ENCODE measurements at places on chromosomes 4 and X.
A peak's percentile ranks its signal among the peaks of the same experiment; 100 is the strongest.

GRCh38 chrX:121103381-121103780, 56.0 kb downstream of the GLUD2 start:
- no peak for DNase-seq

GRCh38 chrX:18855919-18856644, 127.8 kb downstream of the PHKA2 start:
- DNase-seq = no peak

DNA sequence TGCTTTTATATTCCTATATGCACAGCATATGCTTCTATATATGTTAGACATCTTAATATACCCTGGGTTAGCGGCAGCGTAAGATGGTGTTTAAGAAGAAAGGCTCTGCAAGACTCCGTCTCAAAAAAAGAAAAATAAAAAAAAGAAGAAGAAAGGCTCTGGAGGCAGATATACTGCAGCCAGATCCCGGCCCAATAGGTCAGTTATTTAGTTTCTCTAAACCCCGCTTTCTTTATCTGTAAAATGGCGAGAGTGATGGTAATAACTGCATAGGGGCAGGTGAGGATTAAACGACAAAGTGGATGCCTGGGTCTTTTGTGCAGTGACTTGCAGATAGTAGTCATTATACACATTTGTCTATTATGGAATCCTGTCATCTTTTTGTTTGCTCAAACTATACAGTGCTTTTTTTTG, 115.2 kb downstream of the NAA11 start:
- no peak for DNase-seq

DNA sequence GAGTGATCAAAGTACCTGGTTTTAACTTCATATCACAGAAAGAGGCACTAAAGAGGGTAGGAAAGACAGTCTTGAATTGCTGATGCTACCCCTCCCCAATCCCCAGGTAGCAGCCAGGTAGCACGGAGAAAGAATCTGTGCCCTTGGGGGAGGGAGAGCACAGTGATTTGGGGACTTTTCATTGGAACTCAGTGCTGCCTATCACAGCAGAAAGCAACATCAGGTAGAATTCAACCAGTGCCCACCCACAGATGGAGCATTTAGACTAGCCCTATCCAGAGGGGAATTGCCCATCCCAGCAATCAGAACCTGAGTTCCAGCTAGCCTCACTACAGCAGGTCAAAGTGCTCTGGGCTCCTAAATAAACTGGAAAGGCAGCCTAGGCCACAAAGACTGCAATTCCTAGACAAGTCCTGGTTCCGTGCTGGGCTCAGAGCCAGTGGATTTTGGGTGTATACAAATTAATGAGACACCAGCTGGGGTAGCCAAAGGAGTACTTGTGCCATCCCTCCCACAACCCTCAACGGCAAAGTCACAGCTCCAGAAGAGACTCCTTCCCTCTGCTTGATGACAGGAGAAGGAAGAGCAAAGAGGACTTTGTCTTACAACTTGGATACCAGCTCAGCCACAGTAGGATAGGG, 228.1 kb downstream of the THOC2 start:
- DNase-seq = no peak

DNA sequence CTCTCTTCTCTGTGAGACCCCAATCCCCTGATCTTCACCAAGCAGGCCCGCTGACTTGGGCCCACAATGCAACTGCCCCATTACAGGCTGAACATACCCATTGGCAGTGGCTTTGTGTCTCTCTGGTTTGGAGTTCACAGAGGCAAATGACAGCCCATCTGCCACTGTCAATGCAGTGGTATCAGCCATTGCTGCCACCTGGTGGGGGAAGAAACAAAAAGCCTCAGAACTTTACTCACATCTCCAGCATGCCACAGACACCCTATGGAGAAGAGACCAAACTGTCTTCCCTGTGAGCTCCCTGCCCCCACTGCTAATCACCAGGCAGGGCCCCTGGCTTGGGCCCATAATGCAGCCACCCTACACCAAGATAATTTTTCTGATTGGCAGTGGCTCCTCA, 729.3 kb upstream of the ACTRT1 start:
- DNase-seq = no peak

DNA sequence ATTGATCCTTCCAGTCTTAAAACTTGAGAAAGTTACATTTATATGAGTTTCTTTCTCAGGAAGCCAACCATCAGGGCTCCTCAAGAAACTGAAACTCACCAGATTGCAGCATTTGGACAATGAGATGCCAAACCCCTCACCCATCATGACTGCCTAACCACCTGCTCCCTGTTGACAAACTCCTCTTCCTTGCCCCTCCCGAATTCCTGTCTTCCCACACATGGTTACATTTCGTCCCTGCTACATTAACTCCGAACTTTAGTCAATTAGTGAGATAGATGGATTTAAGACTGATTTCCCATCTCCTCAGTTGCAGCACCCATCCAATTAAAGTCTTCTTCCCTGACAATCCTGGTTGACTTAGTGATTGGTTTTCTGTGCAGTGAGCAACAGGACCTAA, 118.7 kb downstream of the ZNF330 start:
- no peak for DNase-seq

GRCh38 chr4:177309522-177310371, at the start of gene NEIL3:
NEIL3 (plus strand) TSS chr4:177309874; CDS start chr4:177309954, 80 bp downstream.
- DNase-seq = peak; percentile 91

- DNase-seq = no peak
These were observed 111.3 kb downstream of the PCDH18 start for GRCh38 chr4:137420901-137421396.

GRCh38 chrX:2410279-2411020, 90.3 kb downstream of the DHRSX start:
- DNase-seq = no peak

GRCh38 chr4:10773010-10773409, 88.4 kb upstream of the CLNK start:
- DNase-seq = no peak

DNA sequence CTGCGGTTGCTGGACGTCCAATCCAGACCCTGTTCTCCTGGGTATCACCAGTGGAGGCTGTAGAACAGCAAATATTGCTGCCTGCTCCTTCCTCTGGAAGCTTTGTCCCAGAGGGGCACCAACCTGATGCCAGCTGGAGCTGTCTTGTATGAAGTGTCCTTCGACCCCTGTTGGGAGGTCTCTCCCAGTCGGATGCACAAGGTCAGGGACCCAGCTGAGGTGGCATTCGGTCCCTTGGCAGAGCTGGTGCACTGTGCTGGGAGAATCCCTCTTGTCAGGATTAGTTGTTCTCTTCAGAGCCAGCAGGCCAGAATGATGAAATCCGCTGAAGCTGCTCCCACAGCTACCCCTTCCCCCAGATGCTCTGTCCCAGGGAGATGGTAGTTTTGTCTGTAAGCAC, 110.3 kb upstream of the ZXDB start:
- no peak for DNase-seq

DNA sequence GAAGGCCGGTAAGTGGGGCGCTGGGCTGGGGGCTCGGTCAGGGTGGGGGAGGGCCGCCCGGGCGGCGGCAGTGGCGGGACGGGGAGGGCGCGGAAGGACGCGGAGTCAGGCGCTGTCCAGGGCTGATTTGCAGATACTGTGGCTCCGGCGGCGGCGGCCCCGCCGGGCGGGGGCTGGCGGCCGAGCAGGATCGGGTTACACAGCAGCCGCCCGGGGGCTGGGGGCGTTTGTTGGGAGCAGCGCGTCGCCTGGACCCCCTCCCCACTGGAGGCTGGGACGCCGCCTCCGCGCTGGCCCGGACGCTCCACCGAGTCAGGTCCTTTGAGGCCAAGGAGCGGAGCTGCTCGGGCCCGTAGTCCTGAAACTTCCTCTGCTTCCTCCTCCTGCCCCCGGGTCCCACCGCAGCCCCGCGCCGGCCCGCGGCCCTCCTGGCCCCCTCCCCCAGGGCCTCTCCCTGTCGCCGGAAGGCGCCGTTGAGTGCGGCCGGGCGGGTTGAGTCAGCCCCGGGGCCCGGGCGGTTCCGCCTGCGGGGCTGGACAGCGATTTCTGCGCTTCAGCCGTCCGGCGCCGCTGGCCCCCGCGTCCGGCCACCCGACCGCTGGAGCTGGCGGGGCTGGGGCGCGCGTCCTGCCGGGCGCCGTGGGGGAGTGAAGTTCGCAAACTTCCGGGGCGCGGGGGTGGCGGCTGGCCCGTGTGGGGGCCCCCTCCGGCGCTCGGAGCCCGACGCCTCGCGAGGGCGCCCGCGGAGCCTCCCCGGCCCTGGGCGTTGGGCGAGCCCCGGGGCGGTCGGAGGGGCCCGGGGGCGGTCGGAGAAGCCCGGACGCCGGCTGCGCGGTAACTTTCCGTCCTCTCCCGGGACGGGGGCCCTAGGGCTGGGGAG, 746 bp downstream of the REST start:
- peak; percentile 71 for DNase-seq

- DNase-seq = no peak
These were observed 10.5 kb upstream of the TBC1D19 start for GRCh38 chr4:26573389-26573794.

GRCh38 chr4:28350485-28350884, 1489.8 kb downstream of the STIM2 start:
- no peak for DNase-seq

DNA sequence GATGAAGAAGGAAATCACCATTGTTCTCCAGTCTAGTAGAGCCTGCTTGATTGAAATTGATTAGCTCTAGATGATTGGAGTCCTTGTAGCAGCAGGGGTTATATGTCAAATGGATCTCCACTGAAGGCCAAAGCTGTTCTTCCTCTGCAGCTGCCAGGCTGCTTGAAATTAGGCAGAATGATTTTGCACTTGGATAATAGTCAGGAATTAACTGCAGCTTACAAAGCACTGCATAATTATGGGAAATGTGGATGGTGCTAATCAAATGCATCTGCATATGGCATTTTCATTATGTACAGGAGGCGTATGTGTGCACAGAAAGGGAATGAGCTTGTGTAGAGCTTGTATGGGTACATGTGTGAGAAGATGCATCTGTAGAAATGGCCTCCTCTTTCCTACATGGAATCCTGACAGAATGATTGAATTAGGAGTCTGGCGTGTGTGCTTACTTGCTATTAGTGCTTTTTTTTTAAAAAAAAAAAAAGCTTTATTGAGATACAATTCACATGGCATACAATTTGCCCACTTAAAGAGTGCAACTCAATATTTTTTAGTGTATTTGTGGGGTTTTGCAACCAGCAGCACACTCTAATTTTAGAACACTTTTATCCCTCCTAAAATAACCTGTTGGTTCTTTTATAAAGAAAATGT, 65.9 kb downstream of the TMEM131L start:
- DNase-seq = no peak

- no peak for DNase-seq
These were observed 5.1 kb downstream of the TIMP1 start for GRCh38 chrX:47587091-47587891.

DNA sequence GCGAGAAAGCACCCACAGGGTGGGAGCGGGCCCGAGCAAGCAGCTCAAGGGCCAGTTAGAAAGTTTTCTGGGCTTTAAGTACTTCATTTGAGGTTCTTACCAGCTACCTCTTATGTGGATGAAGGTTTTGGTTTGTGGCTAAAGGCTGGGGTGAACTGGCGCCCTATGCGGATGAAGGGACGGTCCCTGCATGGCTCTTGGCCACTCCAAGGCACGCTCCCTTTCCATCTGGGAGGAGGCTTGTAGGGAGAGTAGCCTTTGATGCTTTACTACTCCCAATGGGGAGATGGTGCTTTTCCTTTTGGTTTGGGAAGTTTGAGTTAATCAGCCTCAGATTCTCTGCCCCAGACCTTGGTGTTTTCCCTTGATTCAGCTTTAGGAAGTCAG, 17.7 kb downstream of the MRFAP1 start:
- DNase-seq = no peak

GRCh38 chrX:48003367-48003757, 427 bp downstream of the ZNF182 start:
- no peak for DNase-seq

- no peak for DNase-seq
These were observed 43.9 kb upstream of the HPRT1 start for GRCh38 chrX:134416087-134416486.

DNA sequence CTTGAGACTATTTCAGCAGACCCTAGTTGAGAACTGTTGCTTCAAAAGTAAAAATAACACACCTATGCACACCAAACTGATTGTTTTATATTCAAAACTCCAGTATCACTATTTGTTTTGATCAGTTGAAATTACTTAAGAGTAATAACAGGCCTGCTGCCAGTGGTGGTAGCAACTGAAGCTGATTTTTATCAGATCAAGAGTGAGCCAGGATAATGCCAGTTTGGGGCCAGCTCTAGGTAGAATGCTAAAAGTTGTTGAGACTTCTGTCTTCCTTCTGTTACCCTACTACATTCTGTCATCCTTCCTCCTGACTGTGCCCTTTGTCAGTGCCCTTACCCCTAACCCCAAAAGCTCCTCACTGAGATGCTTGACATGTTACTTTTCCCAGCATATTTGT, 228.7 kb upstream of the SPRY1 start:
- no peak for DNase-seq

GRCh38 chr4:26261405-26261804, 59.4 kb upstream of the RBPJ start:
- DNase-seq = no peak

DNA sequence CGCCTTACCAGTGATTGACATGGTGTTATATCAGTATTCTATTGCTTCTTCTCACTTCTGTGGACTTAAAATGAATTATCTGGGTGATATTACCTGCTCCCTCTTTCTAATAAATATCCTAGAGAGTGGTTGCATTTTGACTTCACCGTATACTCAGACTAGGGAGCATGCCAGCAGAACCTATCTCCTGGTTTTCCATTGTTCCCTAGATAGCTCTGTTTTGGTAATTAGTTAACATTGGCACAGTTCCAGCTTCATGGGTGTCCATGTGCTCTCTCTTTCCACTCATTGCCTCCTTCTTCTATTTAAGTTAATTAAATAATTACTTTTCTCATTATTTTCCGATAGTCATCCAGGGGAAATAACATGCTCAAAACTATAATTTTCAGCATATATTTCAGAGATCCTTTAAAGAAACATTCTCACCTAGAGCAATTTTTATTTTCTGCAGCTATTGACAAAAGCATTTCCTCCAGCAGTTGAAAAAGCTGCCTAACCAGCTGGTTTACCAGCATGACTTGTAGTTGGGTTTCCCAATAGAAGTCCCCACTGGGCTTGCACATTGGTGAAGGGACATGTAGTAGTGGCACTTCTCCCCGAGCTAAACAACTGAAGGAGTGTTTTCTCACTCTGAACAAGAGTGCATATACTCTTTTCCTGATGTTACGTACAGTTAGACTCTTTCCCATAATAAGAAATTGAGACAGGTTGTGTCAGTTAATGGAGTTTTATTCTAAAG, 27.9 kb upstream of the PAPSS1 start:
- no peak for DNase-seq

GRCh38 chr4:123353656-123354055, 42.9 kb upstream of the SPRY1 start:
- DNase-seq = no peak

DNA sequence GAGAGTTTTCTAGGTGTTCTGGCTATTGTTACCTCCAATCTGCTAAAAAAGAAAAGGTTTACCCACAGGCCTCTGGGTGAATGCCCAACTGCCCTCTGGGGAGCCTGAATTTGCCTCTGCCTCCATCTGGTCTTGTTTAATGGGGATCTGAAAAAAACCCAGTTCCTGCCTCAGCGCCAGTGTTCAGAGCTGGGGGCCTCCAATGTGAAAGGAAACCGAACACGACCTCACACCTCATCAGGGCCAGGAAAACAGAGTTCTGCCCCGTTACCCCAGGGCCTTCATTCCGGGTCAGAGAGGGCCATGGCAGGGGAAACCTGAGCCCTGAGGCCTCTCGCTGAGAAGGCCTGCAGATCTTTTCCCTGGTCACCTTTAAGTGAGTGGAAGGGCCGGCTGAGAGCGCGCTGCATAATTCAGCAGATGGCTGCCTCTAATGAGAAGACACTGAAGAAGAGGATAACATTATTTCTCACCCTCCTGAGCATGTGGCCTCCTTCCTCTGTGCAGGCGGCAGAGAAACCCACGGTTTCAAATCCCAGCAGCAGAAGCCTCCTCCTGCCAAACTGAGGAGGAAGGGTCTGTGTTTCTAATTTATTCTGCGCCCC, 6.8 kb downstream of the SEPTIN6 start:
- no peak for DNase-seq

- peak; percentile 2 for DNase-seq
These were observed 39.4 kb upstream of the NDP start for GRCh38 chrX:44012484-44013096.

Measured in NK-92 treated with Interleukin-12 subunit alpha and Interleukin-12 subunit beta, amount 100 ng/mL, for 24 hours (cell line).